ENCODE measurements at places on chromosomes 16 and 17.

DNA sequence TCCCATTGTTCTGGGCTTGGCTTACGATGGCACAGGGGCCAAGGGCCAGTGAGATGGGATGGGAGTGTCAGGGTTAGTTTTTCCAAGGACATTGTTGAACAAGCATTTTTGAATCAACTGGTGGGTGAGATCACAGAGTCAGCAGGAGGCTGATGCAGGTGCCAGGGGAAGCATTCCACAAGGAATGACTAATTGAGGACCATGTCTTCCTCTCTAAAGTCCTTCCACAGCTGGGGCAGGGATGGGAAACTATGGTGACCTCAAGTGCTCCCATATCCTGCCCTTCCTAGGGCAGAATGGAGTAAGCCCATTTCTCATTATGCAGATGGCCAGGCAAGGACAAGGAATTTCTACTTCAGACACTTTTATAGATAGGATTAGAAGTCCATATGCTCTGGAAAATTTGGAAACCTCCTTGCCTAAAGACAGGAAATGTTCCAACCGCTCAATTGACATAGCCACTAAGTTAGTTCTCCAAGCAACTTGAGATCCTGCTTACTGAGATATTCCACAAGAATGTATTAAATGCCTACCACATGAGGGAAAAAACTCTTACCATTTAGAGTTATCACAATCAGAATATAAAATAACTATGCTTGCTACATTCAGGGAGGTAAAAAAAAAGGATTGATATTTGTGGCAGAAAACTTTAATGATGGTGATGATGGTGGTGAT lies 21.2 kb upstream of the ENGASE start:
- DNase-seq = no peak

GRCh38 chr17:47982645-47983390 lies 11.9 kb downstream of the CDK5RAP3 start:
- DNase-seq = no peak

- peak; percentile 87 for DNase-seq
These were observed 749 bp upstream of the MC1R start for GRCh38 chr16:89917773-89918452.

DNA sequence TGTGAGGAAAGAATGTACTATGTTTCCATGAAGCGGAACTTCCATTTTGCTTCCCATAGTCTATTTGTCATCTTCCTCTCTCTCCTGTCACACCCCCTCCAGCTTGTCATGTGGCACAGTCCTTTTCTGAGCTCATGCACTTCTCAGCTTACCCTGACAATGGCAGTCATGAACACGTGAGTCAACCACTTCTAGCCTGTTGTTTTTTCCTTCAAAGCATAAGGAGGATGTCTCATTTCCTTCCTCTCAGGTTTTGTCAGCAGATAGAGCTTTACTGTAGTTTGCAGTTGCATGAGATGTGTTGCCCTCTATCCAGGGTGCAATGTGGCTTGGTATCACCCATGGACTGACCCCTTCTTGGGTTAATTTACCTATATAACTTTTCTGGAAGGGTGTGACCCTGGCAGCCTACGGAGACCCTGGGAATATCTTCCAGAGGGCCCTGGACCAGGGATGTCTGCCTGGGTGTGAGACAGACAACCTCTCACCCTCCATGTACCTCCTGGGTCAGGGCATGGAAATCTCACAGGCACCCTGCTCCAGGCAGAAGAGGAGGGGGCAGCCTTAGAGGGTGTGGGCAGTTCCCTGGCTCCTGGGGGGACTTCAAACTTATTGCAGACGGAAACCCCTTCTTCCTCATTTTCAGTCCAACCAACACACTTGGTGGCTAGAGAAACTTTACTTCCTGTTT lies 4.0 kb upstream of the ZNF267 start:
- DNase-seq = peak; percentile 65

DNA sequence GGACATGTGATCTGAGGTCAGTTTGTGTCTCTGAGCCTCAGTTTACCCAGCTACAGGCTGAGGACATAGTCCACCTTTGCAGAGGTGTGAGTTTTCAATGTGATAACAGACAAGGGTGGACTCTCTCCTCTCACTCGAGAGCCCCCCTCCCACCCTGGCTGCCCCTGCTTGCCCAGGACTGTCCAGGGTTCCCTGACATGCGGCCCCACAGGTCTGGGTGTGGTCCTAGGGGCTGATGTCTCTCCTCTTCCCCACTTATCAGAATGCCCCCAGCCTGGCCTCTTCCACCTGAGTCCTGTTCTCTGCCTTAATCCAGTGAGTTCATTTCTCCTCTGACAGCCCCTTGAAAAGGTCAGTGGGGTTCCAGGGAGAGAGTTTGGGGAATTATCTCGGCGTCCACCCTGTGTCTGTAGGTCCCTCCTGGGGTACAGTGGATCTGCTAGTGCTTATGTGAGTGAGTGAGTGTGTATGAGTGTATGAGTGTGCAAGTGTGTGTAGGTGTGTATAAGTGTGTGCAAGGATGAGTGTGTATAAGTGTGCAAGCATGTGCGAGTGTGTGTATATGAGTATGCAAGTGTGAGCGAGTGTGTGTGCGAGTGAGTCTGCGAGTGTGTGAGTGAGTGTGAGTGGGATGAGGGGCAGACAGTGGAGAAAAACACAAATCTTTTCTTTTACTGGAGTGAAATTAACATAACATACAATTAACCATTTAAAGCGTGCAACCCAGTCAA lies 175.0 kb downstream of the IRF8 start:
- no peak for DNase-seq

GRCh38 chr16:53654946-53655345 lies 48.7 kb downstream of the RPGRIP1L start:
- DNase-seq = no peak

DNA sequence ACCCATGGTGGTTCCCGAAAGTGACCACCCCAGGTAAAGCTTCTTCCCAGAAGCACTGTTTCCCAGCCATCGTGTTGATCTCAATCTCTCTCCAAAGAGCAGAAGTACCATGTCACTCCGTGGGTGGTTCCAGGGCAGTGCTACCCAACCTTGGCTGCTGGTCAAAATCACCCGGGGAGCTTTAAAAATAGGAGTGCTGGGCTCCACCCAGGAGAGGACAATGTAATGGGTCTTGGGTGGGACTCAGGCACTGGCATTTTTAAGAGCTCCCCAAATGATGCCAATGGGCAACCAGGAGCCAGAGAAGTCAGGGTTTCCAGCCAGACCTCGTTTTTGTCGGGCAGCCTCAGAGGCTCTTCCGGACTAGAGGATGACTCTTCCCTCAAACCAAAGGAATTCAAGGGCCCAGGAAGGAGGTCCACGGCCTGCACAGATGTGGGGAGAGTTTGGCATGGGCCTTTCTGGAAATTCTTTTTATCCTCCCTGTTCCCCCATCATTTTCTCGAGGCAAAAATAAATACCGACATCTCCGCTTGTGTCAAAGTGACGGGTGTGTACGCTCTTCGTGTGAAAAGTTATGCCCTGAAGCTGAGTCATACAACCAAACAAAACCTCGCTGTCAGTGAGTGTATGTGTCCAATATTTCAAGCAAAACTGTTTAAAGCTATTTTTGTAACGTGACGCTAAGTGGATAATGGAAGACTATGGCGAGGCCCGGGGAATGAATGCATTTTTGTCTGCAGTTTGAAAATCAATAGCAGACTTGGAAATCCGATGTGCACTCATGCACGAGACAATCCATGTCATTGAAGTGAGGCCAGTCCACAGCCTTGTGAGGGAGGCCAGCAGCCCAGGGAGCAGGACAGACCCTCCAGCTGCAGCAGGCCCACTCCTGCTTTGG lies 364.1 kb downstream of the FOXL1 start:
- no peak for DNase-seq

GRCh38 chr17:65346166-65346565 lies 209.0 kb downstream of the RGS9 start:
- DNase-seq = no peak
